Left forelimb (tissue), 1 donor: ENCODE measurements at places on chromosomes 4 and X.

GRCh38 chr4:156545003-156545785 lies 426.4 kb downstream of the PDGFC start:
- no peak for DNase-seq

DNA sequence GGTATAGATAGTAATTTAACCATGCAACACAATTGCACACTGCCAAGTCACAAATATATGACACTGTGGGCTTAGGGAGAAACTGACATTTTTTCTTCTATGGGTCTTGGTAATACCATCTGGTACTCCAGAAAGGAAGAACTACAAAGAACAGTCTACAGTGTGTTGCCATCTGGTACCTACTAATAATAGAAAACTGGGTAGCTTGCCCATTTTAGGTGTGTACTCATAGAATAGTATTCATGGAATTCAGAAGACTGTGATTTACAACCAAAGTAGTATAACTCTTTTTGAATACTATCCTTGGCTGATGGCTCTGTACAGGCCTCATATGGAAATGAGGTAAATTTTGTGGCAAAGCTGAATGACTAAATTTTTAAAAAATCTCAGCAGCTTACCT lies 132.6 kb upstream of the RPS6KA6 start:
- DNase-seq, result no peak

DNA sequence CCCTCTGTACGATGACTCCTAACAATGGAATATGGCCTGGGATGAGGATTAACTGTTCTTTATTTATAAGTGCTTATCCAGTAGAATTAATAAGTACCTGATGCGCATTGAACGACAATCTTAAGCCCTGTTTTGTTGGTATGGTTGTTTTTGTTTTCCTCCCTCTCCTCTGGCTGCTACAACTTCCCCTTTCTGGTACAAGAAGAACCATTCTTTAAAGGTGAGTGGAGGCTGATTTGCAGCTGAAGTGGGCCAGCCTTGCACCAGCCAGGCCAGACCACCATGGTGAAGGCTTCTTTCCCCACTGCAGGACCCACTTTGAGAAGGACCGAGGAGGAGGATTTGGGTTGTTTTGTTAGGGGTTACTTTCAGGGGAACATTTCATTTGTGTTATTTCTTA lies 113.3 kb downstream of the PARM1 start:
- DNase-seq, result no peak

DNA sequence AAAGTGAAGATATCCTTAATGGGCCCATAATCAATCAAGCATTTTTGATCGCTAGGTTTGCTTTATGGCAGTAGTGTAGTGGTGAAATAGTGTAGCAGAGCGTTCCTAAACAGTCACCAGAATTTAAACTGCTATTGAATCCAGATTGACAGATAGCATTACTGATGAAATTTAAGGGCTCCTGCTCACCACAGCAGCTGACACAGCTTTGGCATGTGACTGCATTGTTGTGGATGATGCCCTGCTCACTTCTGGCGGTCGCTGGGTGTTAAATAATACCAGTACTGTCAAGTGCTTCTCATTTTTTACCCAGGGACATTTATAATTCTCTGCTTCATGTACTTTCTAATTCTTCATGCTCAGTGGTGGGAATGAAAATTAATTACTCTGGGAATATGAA lies 102.0 kb upstream of the ARHGAP24 start:
- DNase-seq, result no peak

- no peak for DNase-seq
These were observed 69.8 kb downstream of the ARHGEF38 start for GRCh38 chr4:105622269-105622668.

GRCh38 chrX:104108955-104109354 lies 3.4 kb upstream of the ZCCHC18 start:
- DNase-seq, result no peak

DNA sequence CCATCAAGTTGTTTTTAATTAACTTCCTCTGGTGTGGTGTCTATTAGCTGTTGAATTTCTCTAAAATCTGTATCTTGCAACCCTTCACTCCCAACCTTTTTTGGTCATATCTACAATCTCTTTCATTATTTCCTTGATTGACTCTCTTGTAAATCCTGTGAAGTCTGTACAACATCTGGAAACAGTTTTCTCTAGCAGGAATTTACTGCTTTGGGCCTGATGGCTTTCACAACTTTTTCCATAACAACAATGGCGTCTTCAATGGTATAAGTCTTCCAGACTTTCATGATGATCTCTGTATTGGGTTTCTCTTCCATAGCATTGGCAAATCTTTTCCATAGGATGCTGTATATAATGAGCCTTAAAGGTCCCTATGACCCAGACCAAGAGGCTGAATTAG lies 49.0 kb downstream of the TBC1D19 start:
- no peak for DNase-seq

DNA sequence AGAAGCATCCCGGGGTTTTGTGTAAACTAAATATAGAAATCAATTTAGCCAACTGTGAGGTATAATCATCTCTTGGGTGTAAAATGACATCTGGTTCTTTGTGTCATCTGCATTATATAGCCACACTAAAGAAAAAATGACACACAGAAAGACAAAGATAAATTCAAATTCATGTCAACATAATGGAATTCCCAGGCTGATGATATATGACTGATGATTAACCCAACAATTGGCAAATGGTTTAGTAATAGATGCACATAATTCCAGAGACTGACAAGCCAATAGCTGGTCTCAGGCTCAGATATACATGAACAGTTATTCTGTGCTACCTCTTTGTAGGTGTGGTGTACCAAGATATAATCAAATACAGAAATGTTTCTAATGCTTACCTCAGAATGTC lies 375.4 kb upstream of the PITX2 start:
- no peak for DNase-seq

GRCh38 chrX:103343105-103343504 lies 13.1 kb downstream of the TCEAL7 start:
- DNase-seq, result no peak

- no peak for DNase-seq
These were observed 91.1 kb upstream of the KIT start for GRCh38 chr4:54566608-54567007.

- no peak for DNase-seq
These were observed 240.5 kb downstream of the MAML3 start for GRCh38 chr4:139913398-139913990.

GRCh38 chr4:112808001-112808400 lies 171.1 kb downstream of the LARP7 start:
- DNase-seq, result no peak

GRCh38 chr4:66300336-66300934 lies 630.1 kb upstream of the EPHA5 start:
- no peak for DNase-seq

- no peak for DNase-seq
These were observed 905.7 kb downstream of the CCSER1 start for GRCh38 chr4:91032725-91033445.

DNA sequence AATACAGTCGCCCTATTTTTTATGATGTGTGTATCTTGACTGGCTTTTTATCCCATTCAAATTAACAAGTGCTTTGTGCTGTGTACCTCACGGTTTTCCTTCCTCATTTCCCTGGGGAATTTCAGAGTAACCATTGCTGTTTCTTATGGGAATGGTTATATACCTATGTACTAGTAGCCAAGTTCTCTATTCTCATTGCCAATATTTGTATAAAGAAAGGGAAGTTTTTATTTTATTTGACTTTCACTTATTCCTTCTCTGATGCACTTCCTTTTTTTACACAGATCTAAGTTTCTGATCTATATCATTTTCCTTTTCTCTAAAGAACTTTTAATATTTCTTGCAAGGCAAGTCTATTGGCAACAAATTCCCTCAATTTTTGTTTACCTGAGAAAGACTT lies 181.3 kb downstream of the SOWAHB start:
- no peak for DNase-seq

DNA sequence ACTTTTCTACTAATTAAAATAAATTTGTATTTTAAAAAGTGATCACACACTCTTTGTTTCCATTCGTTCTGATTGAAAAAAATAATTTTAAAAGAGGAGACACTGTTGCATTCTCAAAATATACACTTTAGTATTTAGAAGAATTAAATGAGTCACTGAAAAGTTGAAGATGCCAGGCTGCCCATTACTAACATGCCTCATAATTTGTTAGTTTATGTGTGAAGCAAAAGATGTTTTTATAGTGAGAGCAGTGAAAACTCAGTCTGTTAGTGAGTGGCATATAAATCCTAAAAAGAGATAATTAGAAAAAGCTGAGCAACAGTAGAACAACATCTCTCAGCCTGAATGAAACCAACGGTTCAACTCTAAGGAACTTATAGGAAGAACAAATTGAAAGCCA lies 143.4 kb downstream of the CDS1 start:
- DNase-seq, result no peak

GRCh38 chr4:55397520-55398321 lies 2.0 kb downstream of the TMEM165 start:
- DNase-seq, result no peak

DNA sequence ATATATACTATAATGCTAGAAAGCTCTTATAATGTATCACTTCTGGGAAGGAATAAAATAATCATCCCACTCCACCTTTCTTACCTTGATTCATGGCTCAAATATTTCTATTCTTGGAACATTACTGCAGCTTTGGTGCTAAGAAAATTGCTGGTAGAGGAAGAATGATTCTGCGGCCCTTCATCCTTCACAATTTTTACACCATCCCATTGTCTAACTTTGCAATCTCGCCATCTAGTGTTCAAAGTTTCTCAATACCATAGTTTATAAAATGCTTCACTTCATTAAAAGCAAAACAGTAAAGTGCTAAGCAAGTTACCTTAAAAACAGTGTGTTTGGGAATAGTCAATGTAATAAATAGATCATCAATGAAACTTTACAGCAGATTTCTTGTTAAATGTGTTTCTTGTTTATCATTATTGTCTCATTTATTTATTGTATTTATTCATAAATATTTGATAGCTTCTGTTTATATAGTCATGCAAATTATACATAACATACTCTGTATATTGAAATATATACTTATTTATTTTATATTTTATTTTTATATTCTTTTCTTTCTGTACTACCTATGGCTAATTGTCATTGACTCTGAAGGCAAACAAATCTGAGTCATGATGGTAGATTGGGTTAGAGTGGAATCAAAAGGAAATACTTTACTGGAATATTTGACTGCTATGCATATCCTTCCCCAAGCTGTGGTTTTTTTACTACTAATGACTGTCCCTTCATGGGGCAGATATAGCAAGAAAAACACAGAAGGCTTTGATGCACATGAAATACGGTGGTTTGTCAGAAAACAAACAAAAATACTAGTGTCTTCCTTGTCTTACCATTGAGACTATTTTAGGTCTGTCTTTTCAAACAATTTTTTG lies 390.7 kb downstream of the MAPK10 start:
- DNase-seq, result no peak

DNA sequence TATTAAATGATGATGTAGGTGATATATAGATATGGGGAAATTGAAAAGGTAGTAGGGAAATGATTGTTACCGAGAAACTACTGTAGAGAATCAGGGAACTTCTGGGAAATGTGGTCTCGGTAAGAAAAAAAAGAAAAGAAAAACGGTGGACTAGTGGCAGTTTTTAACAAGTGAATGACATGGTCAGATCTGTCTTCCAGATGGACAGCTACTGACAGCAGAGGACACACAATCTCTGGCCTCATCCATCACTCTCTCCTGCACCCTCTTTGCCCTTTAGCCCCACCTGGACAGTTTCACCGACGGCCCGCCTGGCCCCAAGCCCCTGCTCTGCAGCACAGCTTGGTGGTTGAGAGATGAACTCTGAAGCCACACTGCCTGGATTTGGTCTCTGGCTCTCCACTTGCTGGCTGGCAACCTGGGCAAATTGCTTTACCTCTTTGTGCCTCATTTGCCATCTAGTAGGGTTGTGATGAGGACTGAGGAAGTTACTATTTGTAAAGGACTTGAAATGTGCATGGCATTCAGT lies 23.4 kb downstream of the RBM47 start:
- DNase-seq, result no peak

DNA sequence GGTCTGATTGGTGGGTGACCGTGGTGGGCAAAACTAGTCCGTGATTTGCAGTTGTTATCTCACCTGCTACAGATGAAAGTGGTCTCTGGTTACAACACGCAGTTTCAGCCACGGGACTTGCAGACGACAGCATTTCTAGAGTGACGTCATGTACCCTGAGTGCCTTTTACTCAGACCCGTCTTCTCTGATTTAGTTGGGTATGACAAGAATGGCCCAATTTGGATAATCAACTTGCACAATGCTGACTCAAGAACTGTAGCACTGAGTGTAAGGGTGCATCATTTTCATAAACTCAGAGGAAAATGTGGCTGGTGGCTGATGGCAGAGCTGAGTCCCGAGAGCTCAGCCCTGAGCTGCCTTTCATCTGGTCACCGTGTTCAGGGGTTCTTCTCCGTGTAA lies 281.4 kb upstream of the FRG1 start:
- DNase-seq, result no peak

- no peak for DNase-seq
These were observed 78.2 kb upstream of the PAQR3 start for GRCh38 chr4:79017481-79017880.

GRCh38 chr4:18022572-18023050 lies 1.1 kb upstream of the LCORL start:
- no peak for DNase-seq

GRCh38 chr4:159117968-159118367 lies 15.1 kb downstream of the RAPGEF2 start:
- DNase-seq, result no peak

GRCh38 chr4:845836-846251 lies 19.9 kb upstream of the CPLX1 start:
- no peak for DNase-seq

- no peak for DNase-seq
These were observed 62.0 kb upstream of the ESX1 start for GRCh38 chrX:104316739-104317138.

GRCh38 chrX:119583431-119584059 lies 9.2 kb downstream of the UBE2A start:
- no peak for DNase-seq

DNA sequence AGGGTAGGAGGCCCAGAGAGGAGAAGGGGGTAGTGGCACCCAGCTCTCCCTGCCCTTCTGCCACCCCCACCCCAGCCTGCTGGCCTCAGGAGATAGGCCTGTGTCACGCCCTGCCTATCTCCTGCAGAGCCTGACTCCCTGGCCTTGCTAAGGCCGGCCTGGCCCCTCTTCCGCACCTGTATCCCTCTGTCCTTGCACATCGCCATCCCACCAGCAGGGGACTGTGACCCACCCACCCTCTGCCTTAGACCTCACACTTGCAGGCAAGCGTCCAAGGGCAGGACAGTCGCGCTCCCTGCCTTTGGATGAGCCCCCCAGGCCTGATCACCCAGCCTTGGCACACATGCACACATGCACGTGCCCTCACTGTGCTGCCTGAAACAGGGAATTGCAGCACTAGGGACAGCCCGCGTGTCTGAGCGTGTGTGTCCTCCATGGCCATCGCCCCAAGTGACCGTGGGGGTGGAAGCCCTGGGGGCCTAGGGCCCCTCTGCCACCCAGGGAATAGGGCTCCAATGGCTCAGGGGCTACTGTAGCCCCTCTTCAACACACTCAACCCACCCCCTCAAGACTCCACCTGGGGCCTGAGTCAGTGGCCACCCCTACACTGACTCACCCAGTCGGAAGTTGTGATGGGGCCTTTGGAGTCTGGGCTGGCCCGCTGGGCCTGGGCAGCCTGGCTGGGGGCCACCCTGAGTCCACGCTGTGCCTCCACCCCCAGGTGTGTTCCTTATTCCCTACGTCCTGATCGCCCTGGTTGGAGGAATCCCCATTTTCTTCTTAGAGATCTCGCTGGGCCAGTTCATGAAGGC lies 2.1 kb downstream of the SLC6A8 start:
- DNase-seq, result no peak

- DNase-seq, result no peak
These were observed 475.4 kb upstream of the RPS6KA3 start for GRCh38 chrX:20742106-20742505.

- DNase-seq, result no peak
These were observed 82.0 kb downstream of the GPC4 start for GRCh38 chrX:133333154-133333750.
